HuH-7.5 (cell line): ENCODE measurements at places on chromosomes 2 and 18.

DNA sequence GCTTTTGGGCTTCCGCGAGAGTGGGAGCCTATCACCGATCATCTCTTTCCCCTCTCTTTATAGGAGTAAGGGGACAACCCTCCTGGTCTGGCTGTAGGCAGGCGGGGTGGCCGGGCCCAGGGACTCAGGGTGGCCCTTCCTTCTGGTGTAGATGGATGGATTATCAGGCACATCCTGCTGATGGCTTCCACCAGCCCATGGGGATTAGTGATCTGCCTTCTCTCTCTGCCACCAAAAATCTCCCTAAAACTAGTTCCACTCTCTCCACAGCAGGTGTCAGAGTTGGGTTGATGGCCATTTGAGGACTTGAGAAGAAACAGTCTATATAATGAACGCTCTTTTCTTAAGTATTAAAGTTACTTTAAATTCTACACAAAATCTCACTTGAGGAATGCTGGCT, 37.4 kb downstream of the NCK2 start:
- DNase-seq, result no peak

- DNase-seq, result no peak
Measured at GRCh38 chr18:35122586-35123224, 81.5 kb downstream of the MAPRE2 start.

GRCh38 chr18:8140841-8141501, 468.3 kb upstream of the RAB12 start:
- no peak for DNase-seq

DNA sequence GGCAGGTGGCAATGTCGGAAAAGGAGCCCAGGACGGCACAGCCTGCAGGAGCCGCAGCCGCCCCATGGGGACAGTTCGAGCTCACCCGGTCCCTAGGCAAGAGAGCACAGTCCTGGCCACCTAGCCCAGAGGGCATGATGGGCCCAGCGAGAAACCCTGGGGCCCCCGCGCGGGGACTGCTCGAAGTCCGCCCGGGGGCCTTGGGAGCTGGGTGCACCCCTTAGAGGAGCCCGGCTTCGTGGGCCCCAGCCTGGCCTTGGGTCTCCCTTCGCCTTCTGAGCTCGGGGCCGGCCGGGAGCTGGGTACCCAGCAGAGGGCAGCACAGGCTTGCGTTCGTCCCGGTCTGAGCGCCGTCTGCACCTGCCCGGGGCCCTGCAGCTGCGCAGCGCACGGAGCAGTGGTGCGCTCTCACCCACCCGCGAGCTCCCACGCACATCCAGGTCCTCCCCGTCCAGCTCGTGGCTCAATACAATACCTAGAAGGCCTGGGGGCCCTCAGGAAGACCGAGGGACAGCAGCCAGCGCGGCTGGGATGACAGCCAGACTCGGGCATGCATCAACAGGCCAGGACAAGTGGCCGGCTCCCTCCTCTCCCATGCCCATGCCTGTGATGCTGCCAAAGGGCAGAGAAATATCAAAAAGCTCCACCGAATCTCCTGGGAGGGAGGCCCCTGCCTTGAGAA, 96.2 kb upstream of the ZNF532 start:
- peak; percentile 65 for DNase-seq

DNA sequence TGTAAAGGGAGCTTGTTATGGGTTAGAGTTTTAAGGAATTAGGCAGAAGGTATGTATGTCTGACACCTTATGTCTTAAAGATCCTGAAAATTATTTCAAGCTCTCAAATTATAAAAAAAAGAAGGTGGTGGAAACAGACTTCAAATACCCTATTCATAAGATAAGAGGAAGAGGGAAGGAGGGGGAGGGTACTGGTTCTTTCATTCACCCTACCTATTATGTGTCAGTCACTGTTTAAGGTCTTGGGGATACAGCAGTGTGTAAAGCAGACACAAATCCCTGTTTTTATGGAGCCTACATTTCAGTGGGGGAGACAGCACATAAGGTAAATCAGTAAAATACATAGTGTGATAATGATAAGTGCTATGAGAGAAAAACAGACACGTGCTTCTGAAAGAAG, 184.4 kb downstream of the FHOD3 start:
- no peak for DNase-seq

GRCh38 chr2:15914596-15915385, 25.6 kb upstream of the MYCN start:
- no peak for DNase-seq

GRCh38 chr2:71583876-71584275, 130.5 kb downstream of the DYSF start:
- DNase-seq, result no peak

- DNase-seq, result no peak
Measured at GRCh38 chr18:21085579-21086166, 25.9 kb downstream of the ROCK1 start.

- no peak for DNase-seq
Measured at GRCh38 chr2:86360776-86361175, 23.4 kb upstream of the REEP1 start.

- no peak for DNase-seq
Measured at GRCh38 chr2:127646487-127647241, 711 bp downstream of the GPR17 start.

DNA sequence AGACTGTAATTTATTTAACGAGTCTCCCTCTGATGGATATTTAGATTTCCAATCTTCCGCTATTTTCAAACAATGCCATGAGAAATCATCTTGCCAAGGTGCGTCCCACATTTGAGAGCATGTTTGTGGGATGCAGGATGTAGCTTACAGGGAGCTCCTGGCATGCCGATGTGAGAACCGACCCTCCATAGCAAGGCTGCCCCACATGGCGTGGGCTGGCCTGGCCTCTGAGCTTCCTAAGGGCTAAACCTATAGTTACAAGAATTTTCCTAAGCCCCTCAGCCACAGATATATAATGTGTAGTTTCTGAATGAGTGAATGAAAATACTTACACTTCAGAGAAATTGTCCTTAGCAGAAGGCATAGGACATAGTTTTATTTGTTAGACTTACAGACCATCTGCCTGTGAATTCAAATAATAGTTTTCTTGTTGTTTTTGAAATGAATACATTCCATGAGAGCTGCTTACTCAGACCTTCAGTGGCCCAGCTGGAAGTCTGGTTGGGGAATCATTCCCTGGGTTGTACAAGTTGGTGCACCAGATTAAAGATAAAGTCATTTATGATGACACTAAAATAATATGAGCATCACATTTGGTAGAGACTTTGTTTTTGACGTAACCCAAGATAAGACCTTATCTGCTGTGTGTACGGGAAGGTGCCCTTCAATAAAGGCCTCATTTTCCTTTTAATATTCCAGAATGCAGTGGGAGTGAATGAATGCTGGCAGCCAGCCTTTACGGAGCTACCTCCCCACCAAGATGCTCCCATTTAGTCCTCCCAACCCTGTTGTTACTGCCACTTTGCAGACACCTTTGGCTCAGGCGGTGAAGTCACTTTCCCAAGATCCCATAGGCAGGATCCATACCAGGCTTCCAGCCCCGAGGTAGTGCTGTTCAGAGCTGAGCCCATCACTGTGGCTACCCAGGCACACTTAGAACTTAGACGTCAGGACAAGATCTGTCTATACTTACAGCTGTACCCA, 107.1 kb downstream of the GLI2 start:
- no peak for DNase-seq

DNA sequence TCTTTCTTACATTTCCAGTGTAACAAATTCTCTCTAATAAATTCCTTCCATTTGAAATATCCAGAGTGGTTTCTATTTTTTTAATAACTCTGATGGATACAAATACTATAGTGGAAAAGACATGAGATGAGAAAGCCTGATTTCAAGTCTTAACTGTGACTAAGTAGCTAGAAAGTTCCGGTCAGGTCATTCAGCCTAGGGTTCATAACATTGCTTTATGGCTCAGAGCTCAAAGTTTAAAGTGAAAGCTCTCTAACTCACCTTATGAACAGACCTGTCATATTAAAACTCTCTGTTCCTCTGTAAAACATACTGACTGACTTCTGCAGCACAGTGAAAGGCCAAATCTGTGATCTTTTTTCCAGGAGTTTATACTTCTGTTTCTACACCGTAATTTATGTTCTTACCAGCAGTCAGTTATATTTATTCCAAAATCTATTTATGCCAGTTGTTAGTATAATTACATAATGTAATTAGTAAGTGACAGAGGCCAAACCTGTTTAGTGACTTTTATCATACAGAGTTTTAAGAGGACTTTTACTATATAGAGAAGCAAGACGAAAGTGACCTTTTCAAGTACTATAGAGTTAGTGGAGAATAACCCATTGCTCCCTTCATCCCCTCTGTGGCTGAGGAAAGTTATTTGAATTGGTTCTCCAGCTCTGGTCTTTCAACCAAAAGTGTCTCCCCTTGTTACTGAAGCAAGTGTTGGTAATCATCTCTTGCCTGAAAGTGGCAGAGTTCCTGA, 118.8 kb upstream of the PDE1A start:
- DNase-seq, result no peak

DNA sequence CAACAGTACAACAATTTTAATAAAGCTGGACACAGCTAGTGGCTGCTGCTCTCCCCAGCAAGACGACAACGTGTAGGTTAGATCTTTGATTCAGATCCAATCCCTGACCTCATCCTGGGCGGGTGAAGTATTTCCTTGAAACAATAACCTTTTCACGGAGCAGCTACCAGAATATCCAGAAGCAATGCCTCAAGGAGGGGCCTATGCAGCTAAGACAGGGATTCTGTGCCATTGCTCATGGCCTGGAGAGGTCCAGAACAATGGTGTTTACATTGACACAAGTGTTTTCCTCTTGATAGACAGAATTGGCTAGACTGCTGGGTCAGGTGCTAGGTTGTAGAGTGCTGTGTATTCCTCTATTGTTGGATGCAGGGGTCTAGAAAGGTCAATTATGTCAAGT, 520.1 kb downstream of the BCL11A start:
- no peak for DNase-seq

DNA sequence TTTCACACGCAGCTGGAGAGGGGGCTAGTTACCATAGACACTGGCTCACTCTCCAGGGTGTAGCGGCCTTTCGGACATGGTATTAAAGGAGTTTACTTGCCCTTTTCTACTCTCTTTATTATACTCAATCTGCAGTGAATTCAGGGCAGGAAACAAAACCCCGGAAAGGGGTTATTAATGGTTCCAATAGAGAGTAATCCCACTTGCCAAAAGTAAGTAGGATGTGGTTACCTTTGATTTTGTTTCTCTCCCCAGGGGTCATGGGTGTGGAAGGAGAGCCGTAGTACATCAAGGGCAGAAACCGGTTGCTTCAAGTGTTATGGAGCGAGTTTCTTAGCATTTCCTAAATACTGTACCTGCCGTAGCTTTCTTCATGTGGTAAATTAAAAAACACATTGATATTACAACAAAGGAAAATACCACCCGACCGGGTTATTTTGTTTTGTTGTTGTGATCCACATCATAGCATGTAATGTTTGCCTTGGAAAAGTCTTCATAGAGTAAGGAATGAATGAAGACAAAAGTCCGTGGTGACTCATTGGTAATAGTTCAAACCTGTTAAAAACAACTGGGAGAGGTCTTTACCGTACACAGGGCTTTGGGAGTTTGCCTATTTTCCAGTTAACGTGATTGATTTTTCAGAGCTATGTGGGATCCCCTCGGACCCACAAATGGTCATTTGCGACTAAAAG, 71.5 kb downstream of the SLC4A3 start:
- DNase-seq, result no peak

DNA sequence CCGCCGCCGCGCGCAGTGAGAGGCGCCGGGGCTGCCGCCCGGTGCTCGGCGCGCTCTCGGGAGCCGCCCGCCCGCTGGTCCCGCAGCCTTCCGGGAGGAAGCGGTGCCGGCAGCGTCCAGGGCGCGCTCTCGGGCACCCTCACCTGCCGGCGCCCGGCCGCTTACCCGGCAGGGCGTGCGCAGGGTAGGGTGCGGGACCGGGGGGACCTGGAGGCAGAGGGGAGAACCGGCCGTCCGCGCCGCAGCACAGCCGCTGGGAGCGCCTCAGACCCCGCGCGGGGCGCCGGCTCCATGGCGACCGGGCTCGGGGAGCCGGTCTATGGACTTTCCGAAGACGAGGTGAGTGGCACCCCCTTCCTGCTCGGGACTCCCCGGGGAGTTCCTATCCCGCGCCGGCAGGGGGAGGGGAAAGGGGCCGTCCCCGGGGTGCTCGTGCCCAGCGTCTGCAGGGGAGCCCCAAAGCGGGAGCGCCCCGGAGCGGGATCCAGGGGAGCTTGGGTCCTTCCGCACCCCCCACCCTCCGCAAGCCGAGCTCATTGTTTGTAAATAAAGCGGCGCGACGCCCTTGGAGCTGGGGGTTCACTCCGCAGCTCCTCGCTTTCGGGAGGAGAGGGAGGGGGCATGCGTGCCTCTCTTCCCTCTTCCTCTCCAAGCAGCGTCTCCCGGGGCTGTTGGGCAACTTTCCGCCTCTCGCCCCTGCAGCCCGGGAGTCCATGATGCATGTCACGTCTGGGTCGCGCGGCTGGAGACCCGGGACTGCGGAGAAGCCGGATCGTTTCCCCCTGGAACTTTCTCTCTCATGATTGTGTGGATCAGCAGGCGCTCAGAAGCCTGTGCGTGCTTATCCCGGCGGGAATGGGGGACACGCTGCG, 580 bp downstream of the NEDD4L start:
- DNase-seq, result peak; percentile 11
